ENCODE measurements at places on chromosomes 6 and 20. TPM values are rescaled to one million over a fixed set of nuclear protein-coding genes. Genes with fewer than 3 reads are reported as not detected.

DNA sequence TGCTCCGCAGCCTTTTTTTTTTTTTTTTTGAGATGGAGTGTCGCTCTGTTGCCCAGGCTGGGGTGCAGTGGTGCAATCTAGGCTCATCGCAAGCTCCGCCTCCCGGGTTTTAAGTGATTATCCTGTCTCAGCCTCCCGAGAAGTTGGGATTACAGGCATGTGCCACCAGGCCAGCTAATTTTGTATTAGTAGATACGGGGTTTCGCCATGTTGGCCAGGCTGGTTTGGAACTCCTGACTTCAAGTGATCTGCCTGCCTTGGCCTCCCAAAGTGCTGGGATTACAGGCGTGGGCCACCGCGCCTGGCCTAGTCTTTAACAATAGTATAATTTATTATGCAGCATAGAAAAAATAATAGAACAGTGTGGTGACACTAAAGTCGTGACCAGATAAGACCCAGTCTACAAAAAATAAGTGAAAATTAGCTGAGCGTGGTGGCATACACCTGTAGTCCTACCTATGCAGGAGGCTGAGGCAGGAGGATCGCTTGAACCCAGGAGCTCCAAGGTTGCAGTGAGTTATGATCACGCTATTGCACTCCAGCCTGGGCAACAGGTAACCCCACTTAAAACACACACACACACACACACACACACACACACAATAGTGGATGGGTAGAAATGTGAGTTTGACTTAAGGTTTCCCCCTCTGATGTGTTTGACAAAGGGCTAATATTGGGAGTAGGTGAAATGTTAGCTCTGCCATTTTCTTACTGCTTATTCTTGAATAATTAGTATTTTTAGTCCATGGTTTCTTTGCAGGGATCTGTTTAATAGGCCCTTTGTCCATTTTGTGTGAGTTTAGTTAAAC is 6.5 kb downstream of the PIM1 start:
- DNase-seq: no peak

ACSS2 gene
- 137 TPM for total RNA-seq

DNA sequence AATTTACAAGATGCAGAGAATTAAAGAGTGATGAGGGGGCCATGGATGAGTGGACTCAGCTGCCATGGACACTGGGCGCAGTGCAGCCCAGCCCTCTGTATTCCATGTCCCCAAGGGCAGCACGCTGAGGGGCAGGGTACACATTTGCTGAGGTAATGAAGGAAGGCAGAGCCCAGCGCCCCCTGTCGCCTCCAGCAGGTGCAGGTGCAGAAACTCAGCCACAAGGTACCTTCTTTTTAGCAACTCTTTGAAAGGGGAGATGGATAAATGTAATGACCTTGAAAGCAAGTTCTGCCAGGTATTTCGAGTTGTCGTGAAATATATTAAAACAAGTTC is 7.1 kb downstream of the CD93 start:
- no peak for DNase-seq

- DNase-seq: no peak
Measured at GRCh38 chr6:151832710-151833109, 25.2 kb downstream of the ESR1 start.

ZC2HC1B gene
- not detected for total RNA-seq

DNA sequence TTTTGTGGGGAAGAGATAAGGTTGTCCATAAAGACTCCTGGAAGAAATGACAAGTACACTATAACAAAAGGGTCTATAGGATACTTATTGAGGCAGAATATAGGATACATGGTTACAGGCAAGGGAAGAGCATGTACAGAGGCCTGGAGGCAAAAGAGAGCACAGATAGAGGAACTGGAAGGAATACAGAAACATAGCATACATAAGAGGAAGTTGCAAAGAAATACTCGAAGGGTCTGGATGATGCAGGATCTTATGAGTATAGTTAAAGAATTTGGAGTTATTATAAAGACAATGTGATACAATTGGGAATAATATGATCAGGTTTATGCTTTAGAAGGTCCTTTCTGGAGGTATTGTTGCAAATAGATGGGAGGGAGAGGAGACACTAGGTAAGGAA is 592.7 kb upstream of the POU3F2 start:
- DNase-seq: no peak

All from Right ventricle myocardium superior (tissue), 1 donor.